Substantia nigra (tissue), 51 donors: ENCODE measurements at places on chromosomes 1 and 21.

DNA sequence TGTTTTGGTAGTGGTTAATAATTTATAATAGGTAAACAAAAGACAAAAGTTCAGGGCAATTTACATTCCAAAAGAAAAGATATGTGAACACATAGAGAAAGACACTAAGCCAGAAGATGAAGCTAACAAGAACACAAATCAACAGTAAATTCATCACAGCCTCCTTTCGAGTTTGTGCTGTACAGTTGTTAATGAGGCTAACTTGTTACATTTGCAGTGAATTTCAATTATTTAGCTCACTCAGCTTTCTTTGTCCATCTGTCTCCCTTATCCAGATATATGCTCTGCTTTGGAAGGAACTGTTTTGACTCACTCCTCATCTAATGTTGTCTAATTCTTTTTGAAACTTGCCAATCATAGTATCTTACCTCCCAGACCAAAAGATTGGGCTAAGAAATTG lies 423.3 kb upstream of the OLFM3 start:
- DNase-seq = no peak

GRCh38 chr1:222240536-222241181 lies 307.2 kb downstream of the HHIPL2 start:
- no peak for DNase-seq

DNA sequence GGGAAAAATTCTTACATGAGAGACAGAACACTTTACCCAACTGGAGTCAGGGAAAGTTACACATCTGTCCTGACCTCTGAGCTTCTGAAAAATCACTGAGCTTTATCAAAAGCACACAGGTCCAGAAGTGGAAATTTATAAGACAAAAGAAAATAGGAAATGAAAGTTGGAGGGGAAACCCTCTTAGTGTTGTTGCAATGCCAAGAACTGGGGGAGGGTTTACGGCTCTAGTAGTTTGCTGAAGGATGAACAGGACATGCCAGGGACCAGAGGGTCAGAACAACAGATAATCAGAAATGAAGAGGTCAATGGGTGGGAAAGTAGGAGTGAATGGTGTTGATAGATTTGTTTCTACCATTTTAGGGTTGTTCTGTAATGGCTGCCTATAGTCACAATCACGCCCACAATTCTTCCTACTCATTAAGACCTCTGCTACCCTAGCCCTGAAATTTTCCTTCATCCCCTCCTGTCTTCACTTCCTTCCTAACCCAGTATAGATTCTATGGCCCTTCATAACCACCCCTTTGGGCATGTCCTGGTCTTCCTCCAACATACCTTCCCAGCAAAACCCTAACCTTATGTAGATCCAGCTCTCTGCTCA lies 30.3 kb upstream of the FMOD start:
- no peak for DNase-seq

DNA sequence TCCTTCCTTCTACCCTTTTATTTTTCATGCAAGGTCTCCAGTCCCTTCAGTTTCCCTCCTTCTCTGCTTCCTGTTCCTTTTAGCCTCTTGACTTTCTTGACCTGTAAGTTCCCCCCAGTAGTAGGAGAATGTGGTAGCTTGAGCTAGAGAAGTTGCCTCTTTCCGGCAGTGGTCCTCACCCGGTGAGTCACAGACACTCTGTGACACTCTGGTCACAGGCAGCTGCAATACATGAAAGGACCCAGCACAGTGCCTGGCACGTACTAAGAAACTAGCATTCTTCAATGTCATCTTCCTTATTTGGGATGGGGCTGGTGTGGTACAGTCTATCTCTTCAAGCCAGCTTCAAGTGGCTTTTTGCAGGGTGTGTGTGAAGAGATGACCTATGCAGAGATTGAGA lies 16.0 kb downstream of the PFKFB2 start:
- no peak for DNase-seq

GRCh38 chr1:227730630-227731151 lies 4.4 kb downstream of the JMJD4 start:
- DNase-seq = no peak

GRCh38 chr1:12435639-12436344 lies 182.2 kb downstream of the DHRS3 start:
- no peak for DNase-seq
